DND-41 (cell line): ENCODE measurements at places on chromosomes 11 and 22.

- no peak for DNase-seq
Measured at GRCh38 chr11:128210148-128210940, 377.0 kb downstream of the ETS1 start.

- no peak for DNase-seq
Measured at GRCh38 chr22:29071261-29072045, 1.4 kb upstream of the KREMEN1 start.

DNA sequence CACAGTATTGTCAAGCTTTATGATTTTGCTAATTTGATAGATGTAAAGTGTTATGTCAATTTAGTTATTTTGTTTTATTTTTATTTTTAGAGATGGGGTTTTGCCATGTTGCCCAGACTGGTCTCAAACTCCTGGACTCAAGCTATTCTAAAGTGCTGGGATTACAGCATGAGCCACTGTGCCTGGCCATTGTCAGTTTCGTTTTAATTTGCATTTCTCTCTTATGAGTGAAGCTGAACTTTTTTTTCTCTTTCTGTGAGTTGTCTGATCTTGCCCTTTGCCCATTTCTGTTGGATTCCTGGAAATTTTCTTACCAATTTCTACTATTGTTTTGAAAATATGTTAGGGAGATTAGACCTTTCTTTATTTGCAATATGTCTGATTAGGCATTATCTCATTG is 15.5 kb downstream of the NEU3 start:
- DNase-seq = no peak

DNA sequence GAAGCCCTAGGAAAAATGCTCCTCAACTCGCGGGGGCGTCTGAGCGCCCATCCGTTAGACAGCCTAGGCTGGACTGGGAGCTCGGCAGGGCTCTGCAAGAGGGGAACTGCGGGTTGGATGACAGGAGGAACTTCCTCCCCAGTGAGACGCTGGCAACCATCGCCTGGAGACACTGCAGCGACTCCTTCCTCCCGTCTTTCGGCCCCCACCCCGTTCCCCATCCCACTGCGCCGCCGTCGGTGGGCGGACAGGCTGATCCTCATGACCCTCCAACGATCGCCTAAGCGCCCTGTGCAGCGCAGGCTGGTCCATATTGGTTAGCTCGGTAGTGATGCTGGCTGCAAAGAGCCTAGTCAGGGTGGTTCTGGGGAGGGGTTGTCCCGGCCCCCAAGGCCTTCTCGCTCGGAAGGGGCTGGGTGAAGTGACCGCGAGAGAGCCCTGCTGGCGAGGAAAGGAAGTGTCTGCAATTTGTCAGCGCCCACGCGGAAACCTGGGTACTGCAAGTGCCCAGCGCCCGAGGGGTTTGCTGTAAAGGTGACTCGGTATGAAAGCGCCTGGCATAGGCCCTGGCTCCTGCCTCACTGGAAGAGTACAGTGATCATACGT is 638 bp downstream of the NRGN start:
- DNase-seq = no peak

GRCh38 chr11:13669544-13670488 is 1.3 kb downstream of the FAR1 start:
- no peak for DNase-seq

- no peak for DNase-seq
Measured at GRCh38 chr11:108629274-108629673, 35.6 kb upstream of the DDX10 start.

- no peak for DNase-seq
Measured at GRCh38 chr11:16985297-16985696, 28.9 kb downstream of the PLEKHA7 start.

- DNase-seq = no peak
Measured at GRCh38 chr11:29756871-29757270, 260.0 kb downstream of the KCNA4 start.

- no peak for DNase-seq
Measured at GRCh38 chr11:44645827-44646226, 80.4 kb downstream of the CD82 start.
